HCEC 1CT (cell line): ENCODE measurements at places on chromosomes 12 and 14.

DNA sequence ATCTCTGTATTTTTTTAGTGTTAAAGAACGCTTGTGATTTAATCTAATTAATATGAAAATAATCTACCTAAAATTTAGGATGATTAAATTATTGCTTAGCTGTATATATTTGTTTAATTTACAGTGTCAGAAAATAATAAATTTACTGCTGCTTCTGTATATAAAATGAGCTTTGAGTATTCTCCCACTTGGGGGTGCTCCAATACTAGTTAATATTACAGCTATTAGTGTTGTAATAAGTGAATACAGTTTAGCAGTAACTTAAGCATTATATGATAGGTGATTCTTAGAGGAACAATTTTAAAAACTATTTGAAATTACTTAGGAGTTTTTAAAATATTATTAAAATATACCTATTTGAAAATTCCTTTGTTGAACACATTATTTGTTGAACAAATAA lies 62.2 kb downstream of the PAPOLA start:
- no peak for DNase-seq

DNA sequence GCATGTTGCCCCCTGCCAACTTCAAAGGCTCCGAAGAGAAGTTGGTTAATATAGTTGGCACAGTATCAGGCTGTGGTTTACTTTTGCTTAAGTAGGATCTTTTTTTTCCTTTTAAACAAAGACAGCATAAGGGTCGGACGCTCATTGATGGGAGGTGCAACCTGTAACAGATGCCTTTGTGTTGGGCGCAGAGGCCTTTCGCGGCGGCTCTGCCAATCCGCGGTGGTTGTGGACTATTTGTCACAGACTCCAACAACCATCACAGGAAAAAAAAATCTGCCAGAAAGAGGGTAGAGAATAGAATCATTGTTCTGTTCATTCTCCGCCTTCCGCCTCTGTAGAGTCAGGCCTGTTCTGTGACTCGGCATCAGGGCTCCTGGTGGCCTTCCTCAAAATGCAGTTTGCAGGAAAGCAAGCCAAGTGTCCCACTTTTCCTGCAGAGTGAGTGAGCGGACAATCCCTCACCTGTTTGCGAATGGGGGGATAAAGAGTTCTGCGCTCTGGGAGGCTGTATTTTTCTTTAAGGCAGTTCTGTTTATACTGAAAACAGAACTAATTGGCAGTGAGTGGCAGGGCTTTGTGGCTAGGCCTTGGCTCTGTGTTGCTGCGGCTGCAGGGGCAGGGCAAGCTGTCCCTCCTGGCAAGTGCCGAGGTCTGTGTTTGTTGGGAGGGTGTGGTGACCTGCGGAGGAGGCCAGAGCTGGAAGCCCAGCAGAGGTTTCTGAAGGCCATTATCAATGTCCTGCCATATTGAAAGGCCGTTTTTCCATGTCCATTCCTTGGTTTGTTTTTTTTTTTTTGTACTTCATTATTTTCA lies 83.0 kb upstream of the PIWIL1 start:
- DNase-seq: no peak

DNA sequence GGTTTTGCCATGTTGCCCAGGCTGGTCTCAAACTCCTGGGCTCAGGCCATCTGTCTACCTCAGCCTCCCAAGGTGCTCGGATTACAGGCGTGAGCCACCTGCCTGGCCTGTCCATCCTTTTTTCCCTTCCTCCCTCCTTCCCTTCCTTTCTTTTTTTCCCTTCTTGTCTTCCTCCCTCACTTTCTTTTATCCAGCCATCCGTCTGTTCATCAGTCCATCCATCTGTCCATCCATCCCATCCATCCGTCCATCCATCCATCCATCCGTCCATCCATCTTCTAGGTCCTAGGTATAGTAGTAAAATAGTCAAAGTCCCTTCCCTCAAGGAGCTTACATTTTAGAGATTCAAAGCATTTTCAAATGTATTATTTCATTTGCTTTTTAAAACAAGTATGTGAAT lies 56.8 kb downstream of the CRADD start:
- DNase-seq: no peak

DNA sequence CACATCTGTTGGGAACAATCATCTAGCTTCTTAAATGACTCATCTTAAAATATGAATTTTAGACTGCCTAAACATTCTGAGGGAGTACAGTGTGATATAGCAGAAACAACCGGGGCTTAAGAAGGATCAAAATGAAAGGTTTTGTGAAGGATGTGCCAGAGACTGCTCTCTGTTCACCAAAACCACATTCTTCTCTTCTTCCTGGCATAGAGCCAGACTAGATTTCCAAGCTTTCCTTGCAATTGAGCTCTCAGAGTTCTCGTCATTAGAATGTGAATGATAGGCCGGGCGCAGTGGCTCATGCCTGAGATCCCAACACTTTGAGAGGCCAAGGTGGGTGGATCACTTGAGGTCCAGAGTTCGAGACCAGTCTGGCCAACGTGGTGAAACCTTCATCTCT lies 94.5 kb downstream of the LRRIQ1 start:
- DNase-seq: no peak

GRCh38 chr12:95215949-95216348 lies 1.3 kb downstream of the FGD6 start:
- DNase-seq: peak; percentile 58

GRCh38 chr14:77284466-77284865 lies 13.5 kb upstream of the NGB start:
- DNase-seq: no peak

DNA sequence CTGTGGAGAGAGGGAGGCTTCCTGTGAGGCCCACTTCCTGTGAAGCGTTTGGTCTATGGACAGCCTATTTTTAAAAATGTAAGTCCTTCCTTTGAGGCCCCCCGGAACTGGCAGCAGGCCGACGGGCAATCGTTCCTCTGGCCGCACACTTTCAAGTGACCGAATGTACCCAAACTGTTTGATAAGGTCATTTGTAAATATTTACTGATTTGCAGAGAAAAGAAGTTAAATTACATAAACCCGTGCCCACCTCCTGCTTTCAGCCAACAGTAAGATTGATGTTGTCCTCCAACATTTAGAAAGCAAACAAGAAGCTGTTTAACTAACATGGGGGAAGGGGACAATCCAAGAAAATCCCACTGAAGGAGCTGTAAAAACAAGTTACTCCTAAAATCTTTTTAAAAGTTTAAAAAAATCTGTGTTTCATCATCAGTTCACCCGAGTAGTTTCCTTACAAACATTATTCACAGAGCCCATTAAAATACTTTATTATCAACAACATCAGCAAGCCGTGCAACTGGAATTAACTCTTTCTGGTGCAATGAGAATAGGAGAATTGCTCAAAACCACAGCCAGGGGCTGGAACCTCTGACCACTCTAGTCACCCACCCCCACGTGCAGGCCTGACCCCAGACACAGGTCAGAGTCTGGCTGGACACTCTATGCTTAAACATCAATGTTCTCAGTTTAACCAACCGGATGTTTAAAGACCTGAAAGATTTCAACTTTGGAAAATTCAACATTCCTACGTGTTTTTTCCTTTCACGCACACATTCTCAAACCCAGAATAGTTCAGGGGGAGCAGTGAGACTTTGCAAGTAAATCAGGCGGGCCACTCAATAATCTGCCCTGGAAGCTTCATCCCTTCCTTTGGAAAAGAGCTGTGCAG lies 65.3 kb downstream of the FOXN3 start:
- DNase-seq: peak; percentile 44

- DNase-seq: no peak
Observed at GRCh38 chr12:47234576-47235141, 154.9 kb upstream of the AMIGO2 start.

- DNase-seq: no peak
Observed at GRCh38 chr14:85445151-85445795, 84.7 kb upstream of the FLRT2 start.

DNA sequence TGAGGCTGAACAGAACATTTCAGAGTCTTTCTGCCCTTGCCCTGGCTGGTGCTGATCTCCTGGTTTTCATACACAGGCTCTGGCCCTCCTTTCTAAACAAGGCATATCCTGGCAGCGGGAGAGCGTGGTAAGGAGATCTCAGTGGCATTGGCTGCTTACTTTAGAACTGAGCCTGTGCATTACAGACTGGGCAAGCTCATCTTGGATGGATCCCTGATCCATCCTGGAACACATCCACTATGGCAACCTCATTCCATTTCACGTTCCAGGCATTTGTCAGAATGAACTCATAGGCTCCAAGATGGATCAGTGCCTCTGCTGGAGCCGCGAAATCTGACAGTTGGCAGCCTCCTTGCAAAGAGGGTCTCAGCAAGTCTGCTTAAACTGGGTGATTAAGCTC lies 224.5 kb upstream of the PELI2 start:
- DNase-seq: no peak

GRCh38 chr12:88185988-88186387 lies 43.9 kb downstream of the TMTC3 start:
- peak; percentile 79 for DNase-seq

DNA sequence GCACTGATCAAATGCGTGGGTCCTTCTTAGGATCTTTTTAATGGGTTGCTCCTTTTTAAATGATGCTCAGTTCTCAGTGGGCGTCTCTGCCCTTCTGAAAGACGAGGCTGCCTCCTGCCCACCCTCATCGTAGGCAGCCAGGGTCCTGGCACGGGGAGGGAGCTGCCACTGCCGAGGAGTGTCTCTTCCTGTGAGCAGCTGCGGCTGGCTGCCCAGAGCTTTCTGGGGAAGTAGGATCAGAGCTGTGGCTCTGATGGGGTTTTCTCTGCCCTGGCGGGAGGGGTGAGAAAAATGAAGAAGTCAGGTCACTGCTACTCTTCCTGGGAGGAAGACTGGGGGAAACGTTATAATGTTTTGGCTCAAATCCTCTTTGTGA lies 31.1 kb upstream of the BEGAIN start:
- no peak for DNase-seq

DNA sequence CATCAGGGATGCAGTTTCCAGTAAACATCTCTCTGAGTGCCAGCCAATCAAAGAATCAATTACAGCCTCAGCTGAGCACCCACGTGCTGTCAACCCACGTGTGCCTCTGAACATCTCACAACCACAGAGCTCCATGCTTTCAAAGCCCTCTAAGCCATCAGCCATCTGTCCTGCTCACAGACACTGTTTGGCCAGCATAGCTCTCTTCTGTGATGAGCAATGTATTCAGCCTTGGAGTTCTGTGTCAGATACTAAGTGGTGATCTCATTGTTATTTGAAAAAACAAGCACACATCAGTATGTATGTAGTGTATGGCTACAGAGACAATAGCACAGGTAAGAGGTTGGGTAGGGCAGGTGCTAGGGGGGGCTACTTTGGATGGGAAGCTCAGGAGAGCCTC lies 94.3 kb downstream of the RGS6 start:
- DNase-seq: no peak

DNA sequence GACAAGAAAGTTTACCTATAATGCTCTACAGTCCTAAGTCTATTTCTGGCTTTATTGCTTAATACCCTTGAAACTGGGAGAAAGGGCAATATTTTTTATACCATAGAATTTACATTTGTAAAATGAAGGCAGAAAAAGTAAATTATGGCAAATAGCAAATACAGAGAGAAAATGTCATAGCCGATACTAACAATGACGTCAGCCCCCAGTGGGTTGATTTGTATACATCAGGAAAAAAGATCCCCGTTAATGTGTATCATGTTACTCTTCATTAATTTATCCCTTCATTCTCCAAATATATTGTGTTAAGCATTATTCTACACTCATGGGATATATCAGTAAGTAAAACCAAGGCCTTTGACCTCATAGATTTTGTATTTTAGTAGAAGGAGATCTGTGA lies 445.1 kb upstream of the SYT1 start:
- no peak for DNase-seq

DNA sequence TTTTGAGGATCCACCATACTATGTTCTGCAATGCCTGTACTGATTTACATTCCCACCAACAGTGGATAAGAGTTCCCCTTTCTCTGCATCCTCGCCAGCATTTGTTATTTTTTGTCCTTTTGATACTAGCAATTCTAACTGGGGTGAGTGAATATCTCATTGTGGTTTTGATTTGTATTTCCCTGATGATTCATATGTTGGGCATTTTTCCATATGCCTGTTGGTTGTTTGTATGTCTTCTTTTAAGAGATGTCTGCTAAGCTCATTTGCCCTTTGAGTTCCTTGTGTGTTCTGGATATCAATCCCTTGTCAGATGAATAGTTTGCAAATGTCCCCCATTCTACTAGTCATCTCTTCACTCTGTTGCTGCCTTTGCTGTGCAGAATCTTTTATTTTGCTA lies 49.0 kb upstream of the MSRB3 start:
- peak; percentile 75 for DNase-seq

GRCh38 chr12:2008677-2009076 lies 4.4 kb upstream of the DCP1B start:
- DNase-seq: peak; percentile 73

GRCh38 chr12:17579205-17580026 lies 510.6 kb downstream of the RERGL start:
- no peak for DNase-seq

DNA sequence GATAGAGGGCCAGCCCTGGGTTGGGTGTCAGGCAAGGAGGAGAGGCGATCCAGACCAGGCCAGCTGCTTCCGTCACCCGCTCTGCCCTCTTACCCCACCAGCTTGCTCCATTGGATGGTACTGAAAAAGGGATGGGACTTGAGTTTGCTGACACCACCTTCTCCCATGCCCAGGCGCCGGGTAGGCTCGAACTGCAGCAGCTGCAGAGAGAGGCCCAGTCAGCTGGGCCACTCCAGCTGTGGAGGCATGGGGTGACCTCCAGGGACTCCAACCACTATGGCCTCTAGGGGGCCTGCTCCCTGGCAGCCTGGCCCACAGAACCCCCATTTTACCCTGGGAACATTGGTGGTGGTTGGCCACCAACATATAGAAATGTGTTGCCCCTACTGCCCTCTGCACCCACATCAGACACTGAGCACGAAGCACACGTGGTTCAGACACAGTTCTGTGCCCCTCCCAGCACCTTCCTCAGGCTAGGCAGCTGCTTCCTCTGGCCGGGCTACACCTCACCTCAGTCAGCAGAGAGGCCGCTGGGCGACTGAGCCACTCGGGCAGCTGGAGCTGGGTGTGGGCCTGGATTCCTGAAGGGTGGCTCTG lies 16.0 kb downstream of the RPS6KL1 start:
- DNase-seq: no peak

- no peak for DNase-seq
Observed at GRCh38 chr14:58668848-58669480, 31.2 kb downstream of the DACT1 start.

DNA sequence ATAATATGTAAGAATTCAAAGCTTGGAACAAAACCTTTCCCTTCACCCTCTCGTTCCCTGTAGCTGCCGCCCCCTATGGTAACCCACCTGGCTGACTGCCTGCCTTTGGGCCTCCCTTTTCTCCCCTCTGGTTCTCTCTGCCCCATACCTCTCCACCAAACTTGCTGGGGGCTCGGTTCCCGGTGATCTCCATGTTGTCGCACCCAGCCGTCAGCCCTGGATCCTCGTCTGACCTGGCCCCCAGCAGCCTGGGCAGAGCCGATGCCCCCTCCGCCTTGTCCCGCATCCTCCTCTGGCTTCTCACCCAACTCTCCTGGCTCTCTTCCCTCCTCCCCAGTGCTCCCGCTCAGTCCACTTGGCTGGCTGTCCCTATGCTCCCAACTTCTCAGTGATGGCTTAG lies 4.5 kb downstream of the CYP46A1 start:
- DNase-seq: no peak

DNA sequence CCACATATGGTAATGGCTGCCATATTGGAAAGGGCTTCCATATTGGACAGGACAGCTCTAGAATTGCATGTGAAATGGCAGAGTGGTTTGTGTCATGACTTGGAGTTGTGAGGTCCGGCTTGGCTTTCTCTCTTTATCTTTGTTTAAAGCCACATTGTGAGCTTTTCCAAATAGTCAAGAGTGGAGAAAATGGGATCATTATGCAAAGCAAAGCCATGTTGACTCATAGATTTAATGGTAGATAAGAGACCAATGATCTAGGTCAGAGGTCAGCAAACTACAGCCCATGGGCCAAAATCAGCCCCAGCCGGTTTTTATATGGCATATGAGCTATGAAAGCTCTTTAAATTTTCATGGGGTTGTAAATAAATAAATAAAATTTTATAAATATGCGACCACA lies 449.1 kb downstream of the BCL11B start:
- no peak for DNase-seq
